ENCODE measurements at places on chromosomes 6 and 20. TPM values are rescaled to one million over a fixed set of nuclear protein-coding genes. Genes with fewer than 3 reads are reported as not detected.

Gene TNXB
- 16.0 TPM for polyA plus RNA-seq

- DNase-seq, result no peak
These were observed 43.9 kb downstream of the PLCB4 start for GRCh38 chr20:9112541-9113515.

- DNase-seq, result no peak
These were observed 14.4 kb upstream of the TREM2 start for GRCh38 chr6:41177287-41177686.

- DNase-seq, result no peak
These were observed 4.0 kb upstream of the ADGRF5 start for GRCh38 chr6:46925563-46926253.

- no peak for DNase-seq
These were observed 183.6 kb downstream of the GJA1 start for GRCh38 chr6:121619013-121619412.

Gene TNFRSF21
- 20.6 TPM for polyA plus RNA-seq

DNA sequence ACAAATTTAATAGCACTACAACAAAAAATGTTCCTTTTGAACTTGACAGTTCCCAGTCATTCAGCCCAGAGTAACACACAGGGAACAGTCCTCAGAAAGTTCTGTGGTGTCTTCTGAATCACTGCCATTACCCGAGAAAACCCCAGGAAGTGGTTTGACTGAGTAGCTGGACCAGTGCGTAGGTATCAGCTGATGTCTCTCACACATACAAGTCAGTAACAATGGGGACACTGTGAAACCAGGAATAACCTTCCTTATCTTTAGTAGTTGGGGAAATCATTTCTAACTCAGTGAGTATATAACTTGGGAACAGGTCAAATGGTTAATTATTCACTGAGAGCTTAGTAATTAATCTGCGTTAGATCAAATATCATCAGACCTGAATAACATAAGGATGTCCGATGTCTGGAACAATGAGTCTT lies 73.1 kb downstream of the HIVEP2 start:
- no peak for DNase-seq
